ENCODE measurements at places on chromosomes 11 and 22.
A peak's percentile ranks its signal among the peaks of the same experiment; 100 is the strongest.

- DNase-seq = no peak
Observed at GRCh38 chr11:45204761-45205160, 58.3 kb downstream of the PRDM11 start.

GRCh38 chr11:83549984-83550667 lies 264.0 kb upstream of the CCDC90B start:
- DNase-seq = no peak

DNA sequence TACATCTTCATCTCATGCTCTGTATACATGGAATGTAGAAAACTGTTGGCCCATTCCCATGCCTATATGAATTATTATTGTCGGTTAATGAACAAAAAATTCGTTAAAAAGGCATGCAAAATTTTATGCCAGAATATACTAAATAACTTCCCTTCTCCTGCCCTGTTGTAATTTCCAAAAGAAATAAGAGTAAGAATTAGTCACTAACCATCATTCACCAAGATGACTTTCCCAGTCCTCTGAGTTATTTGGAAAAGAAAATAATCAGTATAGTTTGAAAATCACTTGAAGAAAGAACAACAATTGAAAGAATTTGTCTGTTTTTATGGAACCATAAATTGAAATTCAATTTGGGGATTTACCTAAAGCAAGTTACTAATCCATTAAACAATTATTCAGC lies 1149.1 kb upstream of the RAG2 start:
- peak; percentile 42 for DNase-seq

- DNase-seq = peak; percentile 83
Observed at GRCh38 chr11:19934828-19935259, 222.2 kb downstream of the NAV2 start.

GRCh38 chr11:69383372-69384250 lies 89.7 kb downstream of the MYEOV start:
- no peak for DNase-seq

DNA sequence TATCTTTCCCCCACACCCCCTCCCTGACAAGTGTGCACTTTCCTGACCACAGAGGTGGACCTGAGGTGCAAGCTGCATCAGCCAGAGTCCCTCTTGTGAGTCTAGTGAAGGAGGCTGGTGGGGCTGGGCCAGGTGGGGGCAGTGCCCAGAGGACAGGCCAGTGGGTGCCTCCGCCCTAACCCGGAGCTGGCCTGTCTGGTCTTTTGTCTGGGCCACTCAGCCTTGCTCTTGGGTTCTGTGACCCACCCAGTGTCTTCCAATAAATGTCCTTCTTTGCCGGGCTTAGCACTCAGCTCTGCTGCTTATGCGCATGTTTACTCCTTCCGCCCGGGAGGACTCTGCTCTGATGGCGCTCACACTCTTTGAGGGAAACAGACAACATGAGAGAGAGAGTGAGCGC lies 526.2 kb downstream of the TBC1D22A start:
- no peak for DNase-seq

DNA sequence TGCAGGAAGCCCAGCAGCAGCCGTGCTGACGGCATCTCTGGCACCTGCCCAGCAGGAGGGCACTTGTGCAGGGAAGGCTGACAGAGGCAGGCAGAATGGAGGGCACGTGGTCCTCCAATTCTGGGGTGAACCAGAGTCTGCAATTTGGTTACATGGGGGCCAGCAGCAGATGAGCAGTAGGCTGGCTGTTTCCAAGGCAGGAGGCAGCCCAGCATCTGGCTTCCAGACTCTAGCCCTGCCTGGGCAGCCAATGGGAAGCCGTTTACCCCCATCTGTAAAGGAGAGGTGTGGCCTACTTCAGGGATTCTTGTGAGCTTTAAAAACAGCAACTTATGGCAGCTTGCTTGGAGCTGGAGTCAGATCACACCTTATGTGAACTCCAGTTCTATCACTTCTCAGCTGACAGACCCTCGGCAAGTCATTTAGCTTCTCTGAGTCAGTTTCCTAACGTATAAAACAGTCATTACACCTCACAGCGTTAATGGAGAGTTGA lies 27.9 kb upstream of the RASL10A start:
- peak; percentile 55 for DNase-seq

GRCh38 chr11:61120099-61120705 lies 17.9 kb downstream of the CD5 start:
- no peak for DNase-seq

GRCh38 chr11:91796999-91797398 lies 427.6 kb upstream of the FAT3 start:
- DNase-seq = no peak

DNA sequence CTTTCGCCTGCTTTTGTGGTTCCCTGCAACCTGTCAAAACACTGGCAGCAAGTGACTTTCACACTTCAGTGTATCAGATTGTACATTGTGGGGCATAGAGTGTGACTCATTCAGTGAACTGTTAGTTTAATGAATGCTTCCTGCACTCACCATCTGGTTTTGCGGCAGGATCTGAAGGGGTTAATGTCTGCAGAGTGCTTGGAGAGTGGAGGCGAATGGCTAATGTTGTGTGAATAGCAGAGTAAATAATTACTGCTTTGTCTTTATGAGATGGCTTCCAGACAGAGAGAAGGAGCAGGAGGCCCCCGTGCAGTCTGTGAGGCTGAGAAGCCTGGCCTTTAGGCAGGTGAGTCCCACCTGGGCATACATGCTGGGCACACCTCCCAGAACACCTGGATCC lies 454.3 kb upstream of the KIRREL3 start:
- no peak for DNase-seq

DNA sequence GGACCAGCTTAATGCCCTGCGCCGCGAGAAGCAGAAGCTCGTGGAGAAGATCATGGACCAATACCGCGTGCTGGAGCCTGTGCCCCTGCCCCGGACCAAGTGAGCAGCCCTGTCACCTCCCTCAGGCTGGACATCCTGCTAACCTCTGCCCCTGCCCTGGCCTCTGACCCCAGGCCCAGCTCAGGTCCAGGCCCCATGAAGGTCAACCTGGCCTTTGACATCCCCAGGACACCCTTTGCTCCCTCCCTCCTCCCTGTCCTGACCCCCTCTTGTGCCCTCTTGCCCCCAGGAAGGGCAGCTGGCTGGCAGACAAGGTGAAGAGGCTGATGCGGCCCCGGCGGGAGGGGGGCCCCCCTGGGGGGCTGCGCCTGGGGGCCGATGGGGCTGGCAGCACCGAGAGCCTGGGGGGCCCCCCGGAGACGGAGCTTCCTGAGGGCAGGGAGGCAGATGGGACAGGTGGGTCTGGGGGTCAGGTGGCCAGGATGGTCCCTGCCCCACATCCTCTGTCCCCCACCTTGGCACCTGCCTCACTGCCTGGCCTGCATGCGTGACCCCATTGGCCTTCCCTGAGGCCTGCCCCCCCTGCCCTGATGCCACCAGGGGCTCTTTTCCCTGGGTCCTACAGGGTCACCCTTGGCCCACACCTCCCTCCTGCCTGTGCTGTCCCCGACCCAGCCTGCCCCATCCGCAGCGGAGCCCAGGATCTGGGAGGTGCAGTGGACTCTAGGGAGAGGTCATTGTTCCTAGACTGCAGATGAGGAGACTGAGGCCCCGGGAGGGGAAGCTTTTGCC lies 5.1 kb upstream of the RPS6KA4 start:
- DNase-seq = no peak

DNA sequence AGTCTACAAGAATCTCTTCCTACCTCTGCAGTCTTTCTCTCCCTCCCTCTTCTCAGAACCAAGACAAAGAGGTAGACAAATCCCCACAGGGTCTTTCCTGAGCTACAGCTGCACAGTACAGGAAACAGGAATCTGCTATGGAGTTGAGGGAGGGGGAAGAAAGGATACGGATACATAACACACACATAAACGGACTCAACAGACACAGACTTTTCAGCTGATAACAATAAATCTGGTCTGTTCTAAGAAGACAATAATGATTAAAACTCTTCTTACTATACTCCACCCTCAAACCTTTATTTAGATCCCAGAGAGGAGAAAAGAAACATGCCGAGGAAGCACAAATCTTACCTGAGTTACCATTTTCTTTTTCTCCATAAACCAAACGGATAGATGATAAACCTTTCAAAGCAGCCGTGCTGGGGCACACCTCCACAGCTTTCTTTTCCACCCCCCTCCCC lies 122.2 kb downstream of the APOL5 start:
- peak; percentile 31 for DNase-seq

DNA sequence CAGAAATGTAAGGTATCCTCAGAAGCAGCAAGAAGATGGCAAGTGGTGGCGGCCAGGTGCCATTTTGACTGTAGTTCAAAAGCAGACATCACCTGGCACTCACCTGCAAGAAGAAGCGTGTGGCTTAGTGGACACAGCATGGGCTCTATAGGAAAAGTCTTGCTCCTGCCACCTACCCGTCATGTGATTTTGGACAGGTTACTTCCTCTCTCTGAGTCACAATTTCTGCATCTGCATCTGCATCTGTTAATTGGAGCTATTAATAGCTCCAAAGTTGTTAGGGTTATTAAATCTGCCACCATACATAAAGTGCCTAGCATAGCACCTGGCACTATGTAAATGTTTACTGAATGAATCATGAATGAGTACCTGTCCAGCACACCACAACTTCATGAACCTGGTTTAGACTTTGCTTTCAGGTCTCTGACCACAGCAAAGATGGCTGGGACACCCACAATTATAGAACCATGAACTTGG lies 16.8 kb downstream of the RAB30 start:
- no peak for DNase-seq

- no peak for DNase-seq
Observed at GRCh38 chr22:25478528-25478927, 85.9 kb upstream of the GRK3 start.

DNA sequence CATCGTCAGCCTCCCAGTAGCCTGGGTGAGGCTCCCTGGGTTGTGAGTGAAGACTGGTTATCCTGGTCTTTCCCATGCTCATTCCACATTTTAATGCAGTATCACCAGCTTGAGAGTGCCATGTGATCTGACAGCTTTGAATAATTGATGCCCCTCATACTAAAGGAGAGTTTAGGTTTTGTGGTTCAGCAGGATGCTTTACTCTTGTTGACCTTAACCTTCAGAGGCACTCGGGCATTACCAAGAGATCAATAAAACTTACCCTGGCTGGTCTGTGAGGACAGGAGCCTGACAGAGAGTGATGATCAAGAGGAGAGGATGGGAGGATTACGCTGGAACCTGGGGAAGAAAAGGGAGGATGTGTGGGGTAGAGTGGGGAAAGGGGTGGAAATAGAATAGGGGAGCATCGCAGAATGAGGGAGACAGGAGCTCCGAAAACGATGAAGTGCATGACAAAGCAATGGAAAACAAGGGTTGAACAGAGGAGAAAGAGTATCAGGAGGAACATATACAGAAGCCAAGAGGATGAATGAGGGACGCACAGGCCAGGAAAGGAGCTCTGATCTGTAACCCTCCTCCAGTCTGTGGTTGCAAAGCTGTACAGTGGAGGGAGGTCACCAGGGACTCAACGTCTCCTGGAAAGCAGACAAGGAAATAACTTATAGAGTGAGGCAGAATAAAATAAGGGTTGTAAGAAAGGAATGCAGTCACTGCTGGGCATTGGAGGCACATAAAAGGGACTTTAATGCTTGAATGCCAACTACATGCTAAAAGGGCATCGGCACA lies 594.5 kb downstream of the NTM start:
- peak; percentile 29 for DNase-seq

DNA sequence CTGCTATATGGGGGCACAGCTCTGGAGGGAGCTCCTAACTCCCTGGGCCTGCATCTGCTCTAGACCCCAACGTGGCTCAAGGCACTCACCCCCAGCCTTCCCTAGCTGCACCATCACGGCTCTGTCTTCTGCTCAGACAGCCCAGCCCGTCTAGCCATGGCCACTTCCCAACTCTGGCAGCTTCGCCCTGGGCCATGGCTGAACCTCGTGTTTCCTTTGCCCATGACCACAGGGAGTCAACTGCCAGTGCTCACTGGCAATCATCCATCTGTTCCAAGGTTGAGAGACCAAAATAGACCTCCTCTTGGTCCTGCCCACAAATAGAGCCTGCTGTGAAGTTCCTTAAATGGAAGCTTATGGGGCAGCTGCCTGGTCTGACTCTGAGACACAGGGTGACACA lies 5.4 kb downstream of the LMO1 start:
- no peak for DNase-seq
